ENCODE measurements at places on chromosomes 2 and 18.

GRCh38 chr18:76808561-76808960 is 13.8 kb upstream of the ZNF236 start:
- DNase-seq: no peak

DNA sequence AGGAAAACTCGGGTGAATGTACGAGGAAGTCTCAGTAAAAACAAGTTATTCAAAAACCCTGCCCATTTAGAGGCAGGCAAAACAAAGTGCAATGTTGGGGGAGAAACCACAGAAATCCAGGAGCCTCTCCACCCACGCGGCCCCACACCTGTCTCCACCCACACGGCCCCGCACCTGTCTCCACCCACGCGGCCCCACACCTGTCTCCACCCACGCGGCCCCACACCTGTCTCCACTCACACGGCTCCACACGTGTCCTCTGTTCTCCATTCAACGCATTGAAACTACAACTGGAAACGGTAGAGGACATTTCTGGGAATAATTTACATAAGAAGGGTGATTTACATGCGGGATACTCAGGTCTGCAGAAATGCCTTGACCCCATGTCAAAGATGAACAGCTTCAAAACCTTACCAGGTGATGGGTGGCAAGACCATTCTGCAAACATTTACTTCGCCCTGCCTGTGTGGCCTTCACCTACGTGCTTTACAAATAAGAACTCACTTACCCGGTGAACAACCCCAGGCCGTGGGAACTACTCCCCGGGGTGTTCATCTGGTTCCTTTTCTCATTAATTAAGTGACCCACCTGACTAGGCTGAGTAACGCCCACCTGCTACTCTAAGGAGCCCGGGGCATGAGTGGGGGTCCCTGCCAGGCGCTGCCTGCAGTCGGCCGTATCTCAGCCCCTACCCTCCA is 100.4 kb downstream of the EIPR1 start:
- DNase-seq: no peak

DNA sequence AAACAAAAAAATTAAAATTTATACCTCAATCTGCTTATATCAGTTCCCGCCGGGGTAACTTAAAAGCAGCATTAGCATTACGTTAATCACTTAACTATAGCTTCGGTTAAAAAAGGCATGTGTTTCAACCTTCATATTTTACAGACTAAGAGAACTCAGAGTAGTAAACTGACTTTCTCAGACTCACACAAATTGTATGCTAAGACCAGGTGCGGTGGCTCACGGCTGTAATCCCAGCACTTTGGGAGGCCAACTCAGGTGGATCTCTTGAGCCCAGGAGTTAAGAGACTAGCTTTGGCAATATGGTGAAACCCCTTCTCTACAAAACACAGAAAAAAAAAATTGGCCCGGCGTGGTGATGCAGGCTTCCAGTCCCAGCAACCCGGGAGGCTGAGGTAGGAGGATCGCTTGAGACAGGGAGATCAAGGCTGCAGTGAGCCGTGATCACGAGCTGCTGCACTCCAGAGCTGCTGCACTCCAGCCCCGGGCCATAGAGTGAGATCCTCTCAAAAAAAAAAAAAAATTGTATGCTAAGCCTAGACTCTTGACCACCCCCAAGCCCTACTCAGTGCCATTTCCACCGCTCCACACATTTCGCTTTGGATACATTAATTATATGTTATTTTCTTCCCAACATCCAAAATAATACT is 2.4 kb downstream of the HNRNPLL start:
- peak; percentile 46 for DNase-seq

- DNase-seq: no peak
These were observed 22.7 kb downstream of the AAK1 start for GRCh38 chr2:69620870-69621269.

GRCh38 chr2:37896319-37896718 is 28.8 kb upstream of the RMDN2 start:
- DNase-seq: peak; percentile 19

DNA sequence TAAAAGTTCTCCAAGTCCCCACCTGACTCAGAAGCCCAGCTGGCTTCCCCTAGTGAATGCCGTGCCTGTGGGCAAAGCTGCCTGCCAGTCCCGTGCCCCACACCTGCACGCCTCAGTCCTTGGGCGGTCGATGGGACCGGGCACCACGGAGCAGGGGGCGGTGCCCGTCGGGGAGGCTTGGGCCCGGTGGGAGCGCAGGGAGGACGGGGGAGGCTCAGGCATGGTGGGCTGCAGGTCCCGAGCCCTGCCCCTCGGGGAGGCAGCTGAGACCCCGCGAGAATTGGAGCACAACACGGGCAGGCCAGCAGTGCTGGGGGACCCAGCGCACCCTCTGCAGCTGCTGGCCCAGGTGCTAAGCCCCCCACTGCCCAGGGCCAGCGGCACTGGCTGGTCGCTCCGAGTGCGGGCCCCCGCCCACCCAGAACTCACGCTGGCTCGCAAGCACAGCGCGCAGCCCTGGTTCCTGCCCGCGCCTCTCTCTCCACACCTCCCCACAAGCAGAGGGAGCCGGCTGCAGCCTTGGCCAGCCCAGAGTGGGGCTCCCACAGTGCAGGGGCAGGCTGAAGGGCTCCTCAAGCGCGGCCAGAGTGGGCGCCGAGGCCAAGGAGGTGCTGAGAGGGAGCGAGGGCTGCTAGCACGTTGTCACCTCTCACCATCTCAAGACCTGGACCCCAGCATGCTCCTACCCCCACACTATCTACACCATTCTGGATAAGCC is 215.5 kb downstream of the TNS1 start:
- DNase-seq: no peak

DNA sequence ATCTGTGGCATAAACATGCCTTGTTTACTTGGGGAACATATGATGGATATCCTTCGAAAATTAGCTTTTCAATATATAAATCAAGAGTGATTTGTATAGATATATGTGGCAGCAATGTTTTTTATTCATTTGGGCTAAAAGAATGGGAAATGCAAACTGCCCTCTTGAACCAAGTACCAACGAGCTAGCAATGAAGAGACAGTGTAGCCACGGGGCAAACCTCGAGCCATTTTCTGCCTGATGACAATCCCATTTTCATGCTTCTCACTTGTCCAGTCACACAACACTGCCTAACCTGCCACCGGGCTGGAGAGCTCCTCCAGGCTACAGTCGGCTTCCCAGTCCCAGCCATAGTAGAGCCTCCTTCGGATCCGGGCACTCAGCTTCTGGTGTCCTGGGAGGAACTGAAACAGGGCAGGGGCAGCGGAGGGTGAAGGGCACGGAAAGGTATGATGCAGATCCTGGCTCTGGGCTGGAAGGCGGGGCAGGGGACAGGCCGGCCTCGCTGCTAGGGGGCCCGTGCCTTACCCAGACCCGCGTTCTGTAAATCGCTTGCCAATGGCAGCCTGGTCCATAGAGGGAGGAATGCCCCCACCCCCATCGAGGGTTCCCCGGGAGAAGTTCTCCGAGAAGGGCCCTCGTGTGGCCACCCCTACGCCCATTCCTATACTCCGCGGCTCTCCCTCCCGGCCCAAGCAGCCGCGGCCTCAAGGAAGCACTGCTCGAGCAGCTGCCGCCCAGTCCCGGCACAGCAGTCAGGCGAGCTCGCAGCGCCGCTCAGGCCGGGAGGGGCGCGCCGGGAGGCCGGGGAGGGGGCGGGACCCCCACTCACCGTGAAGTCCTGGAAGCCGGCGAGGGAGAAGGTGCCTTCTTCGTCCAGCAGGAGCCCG is 552 bp downstream of the CNPPD1 start:
- peak; percentile 56 for DNase-seq

DNA sequence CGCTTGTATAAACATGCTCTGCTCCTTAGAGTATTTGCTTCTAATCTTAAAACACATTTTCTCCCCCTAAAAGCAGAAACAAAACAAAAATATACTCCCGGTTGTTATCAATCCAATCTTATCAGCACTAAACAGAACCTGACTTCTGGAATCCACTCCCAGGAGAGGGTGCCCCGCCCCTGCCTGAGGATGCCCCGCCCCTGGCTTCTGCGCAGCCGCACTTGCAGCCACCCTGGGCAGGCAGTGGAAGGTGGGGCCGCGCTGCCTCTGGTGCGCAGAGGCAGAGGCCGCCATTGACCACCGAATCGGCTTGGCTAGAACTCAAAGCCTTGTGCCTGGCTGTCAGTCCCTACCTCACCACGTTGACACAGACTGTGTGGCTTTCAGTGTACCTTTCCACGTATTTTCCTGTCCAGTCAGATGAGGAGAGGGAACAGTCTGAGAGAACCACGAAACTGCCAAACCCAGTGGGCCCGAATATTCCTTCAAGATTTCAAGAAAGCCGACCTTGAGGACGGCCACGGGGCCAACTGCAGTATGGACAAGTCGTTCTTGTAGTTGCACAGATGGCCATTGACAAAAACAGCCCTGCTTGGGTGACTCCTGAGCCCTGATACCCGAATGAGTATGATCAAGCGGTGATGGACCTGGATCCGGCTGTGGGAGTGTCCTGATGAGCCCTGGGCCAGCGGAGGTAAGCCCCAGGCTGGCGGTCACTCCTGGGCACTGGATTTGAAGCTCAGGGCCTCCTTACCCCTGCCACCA is 46.2 kb upstream of the ARHGAP28 start:
- no peak for DNase-seq

- DNase-seq: no peak
These were observed 186.0 kb upstream of the RAB6C start for GRCh38 chr2:129793431-129793902.

- DNase-seq: no peak
These were observed 206.4 kb upstream of the ID2 start for GRCh38 chr2:8475349-8476031.

Data from EL (cell line).